Neural crest cell (in vitro differentiated cells): ENCODE measurements at places on chromosomes 2 and 18. TPM values are rescaled to one million over a fixed set of nuclear protein-coding genes. Genes with fewer than 3 reads are reported as not detected.

The PTPN2 gene
- 31.7 and 34.4 TPM in 2 replicates for total RNA-seq

The ABCG5 gene
- not detected in 2 replicates for total RNA-seq

The DSG2 gene
- 18.4 and 19.4 TPM in 2 replicates for total RNA-seq

The C1GALT1C1L gene
- total RNA-seq: not detected in 2 replicates

GRCh38 chr2:74551530-74551929, 2.2 kb downstream of the LOXL3 start:
- DNase-seq: no peak

GRCh38 chr2:25176541-25177181, 8.3 kb upstream of the POMC start:
- DNase-seq: no peak

- no peak for DNase-seq
These were observed 16.8 kb downstream of the ARID5A start for GRCh38 chr2:96553176-96553956.

DNA sequence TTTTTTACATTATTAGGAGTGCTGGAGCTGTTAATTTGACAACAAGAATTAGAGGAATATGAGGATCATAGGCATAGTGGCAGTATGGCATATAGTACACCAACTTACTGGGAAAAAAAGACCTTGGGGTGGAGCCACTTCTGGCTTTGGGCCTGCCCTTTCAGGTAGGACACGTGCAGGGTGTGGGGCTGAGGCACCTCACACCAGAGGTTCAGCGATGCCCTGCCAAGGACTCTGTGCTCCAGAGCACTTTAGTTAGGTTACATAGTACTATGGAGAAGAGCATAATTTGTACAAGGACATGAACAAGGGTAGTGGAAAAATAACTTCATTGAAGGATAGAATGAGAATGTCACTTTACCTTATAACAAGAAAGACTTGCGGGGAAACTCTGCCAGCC, 77.1 kb upstream of the CD302 start:
- DNase-seq: no peak

- no peak for DNase-seq
These were observed 10.1 kb downstream of the NCKAP1 start for GRCh38 chr2:183028108-183028507.

DNA sequence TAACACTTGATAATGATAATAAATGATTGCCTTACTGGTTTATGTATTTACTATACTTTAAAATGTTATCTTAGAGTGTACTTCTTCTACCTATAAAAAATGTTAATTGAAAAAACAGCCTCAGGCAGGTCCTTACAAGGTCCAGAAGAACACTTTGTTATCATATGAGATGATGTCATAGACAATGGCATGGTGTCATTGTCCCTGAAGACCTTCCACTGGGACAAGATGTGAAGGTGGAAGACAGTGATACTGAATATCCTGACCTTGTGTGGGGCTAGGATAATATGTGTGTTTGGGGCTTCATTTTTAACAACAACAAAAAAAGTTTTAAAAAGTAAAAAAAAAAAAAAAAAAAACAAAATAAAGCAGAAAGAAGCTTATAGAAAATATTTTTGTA, 342.2 kb upstream of the KYNU start:
- no peak for DNase-seq

DNA sequence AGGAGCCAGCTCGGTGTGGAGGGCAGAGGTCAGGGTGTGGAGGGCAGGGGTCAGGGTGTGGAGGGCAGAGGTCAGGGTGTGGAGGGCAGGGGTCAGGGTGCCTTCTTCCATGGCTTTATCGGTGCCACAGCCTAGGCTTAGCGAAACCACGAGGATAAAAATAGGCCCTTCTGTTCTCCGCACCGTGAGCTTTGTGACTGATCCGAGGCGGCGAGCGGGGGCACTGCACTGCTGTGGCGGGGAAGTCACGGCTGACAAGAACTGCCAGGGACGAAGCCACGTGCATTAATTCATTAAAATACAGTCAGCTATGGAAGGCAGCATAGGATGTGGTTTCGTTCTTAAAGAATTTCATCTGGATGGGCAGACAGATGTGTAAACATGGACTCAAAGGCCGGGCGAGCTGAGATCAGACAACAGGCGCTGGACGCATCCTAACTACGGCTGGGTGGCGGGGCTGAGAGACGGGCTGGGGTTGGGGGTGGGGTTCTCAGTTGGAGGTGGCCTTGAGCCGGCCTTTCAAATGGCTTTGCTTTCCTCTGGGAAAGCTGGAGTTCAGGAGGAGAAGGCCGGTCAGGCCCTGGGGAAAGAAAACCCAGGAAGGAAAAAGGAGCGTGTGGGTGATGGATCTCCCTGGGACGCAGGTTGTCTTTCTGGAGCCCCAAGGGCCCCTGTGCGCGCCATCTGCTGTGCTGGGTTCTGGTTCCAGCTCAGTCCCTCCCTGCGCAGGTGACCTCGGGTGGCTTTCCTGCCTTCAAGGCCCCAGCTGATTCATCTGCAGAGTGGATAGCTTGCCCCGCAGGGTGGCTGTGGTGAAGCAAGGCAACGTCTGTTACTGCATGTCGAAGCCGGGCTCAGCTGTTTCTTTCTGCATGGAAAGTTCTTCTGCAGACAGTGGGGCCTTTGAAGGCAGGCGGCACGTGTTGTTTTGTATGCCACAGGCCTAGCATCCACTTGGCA, 958 bp upstream of the ALLC start:
- no peak for DNase-seq
